DMS 273 treated with DMSO at 0.1 percent for 48 hours (cell line): ENCODE measurements at places on chromosomes 13 and 19.

- DNase-seq: no peak
These were observed 15.2 kb upstream of the CPB2 start for GRCh38 chr13:46119883-46120614.

DNA sequence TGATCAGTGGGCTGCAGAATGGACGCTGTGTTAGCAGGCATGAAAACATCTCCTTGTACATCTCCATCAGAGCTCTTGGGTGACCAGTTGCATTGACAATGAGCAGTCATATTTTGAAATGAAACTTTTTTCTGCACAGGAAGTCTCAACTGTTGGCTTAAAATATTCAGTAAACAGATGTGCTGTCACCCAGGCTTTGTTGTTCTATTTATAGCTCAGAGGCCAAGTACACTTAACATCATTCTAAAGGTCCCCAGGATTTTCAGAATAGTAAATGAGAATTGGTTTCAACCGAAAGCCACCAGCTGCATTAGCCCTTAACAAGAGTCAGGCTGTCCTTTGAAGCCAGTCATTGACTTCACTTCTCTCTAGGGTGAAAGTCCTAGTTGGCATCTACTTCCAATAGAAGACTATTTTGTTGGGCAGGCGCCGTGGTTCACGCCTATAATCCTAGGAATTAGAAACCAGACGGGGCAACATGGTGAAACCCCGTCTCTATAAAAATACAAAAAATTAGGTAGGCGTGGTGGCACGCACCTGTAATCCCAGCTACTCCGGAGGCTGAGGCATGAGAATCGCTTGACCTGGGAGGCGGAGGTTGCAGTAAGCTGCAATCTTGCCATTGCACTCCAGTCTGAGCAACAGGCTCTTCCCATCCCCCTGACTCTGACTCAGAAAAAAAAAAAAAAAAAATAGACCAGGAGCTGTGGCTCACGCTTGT, 7.9 kb upstream of the PDE4A start:
- DNase-seq: no peak

GRCh38 chr19:16117594-16118033, 5.9 kb downstream of the RAB8A start:
- DNase-seq: no peak

DNA sequence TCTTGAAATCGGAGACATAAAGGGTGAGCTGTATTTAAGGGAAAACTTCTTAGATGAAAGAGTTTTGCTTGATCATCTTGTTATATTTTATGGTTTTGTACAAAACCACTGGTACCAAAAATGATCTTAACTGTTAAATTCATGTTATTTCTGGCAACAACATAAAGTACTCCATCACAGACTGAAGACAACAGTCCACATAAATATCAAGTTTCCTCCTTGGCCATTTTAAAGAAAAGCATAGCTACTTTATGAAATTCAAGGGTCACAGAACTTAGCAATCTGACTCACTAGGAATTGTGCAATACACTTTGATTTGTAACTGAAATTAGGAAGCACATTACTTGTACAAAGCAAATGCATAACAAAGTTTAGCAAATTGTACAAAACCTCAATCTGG, 66.3 kb downstream of the TBC1D4 start:
- DNase-seq: no peak

DNA sequence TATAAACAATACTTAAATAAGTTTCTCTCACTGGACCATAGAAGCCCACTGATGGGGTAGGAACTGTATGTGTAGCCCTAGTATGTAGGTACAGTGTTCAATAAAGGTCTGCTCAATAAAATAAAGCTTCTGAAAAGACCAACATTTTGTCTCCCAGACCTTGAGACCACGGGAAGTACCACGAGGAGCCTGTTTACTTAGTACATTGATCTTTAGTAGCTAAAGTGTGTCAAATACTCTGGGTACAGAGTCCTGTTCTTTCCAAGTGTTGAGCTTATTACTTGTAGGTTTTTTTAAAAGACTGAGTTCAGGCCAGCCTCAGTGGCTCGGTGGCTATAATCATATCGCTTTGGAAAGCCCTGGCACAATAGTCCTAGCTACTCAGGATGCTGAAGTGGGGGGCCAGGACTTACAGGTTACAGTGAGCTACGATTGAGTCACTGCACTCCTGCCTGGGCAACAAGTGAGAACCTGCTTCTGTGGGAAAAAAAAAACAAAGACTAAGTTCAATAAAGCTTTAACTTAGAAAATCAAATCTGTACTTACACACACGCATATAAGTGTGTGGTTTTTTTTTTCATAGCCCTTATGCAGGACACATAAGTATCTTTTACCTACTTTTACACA, 3.4 kb downstream of the MTRF1 start:
- DNase-seq: no peak

GRCh38 chr19:52138278-52138982, 1.3 kb downstream of the ZNF616 start:
- DNase-seq: peak; percentile 53
